ENCODE measurements at places on chromosomes 13 and 19.

DNA sequence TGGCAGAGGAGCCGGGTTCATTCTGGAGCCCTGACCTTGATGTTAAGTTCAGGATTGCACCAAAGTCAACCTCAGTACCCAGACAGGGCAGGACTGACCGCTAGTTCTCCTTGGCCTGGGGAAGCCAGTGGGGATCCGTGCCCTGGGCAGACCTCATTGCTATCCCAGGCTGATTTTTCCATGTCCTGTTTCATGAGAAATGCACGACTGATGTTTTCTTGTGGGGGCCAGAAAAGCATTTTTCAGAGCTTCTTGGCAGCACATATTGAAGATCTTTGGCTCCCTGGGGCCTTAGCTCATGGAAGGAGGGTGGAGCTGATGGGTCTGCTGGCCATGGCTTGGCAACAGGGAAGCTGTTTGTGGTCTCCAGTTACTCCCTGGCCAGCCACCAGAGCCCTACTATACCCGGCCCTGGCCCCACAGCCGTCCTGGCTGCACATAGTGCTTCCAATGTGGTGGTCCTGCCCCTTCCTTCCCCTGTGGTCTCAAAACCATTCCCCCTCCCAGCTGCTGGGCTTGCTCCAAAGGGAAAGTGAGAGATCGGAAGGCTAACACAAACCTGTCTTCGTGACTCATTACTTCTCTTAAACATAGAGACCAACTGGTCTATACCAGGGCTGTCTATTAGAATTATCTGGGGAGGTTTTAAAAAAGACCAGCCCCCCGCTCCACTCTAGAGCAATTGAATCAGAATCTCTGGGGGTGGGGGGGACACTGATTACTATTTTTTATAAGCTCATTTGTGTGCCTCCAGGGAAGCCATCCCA lies 11.2 kb downstream of the IL17D start:
- DNase-seq: peak; percentile 94

- DNase-seq: no peak
These were observed 12.9 kb downstream of the TUBGCP3 start for GRCh38 chr13:112574834-112575613.

DNA sequence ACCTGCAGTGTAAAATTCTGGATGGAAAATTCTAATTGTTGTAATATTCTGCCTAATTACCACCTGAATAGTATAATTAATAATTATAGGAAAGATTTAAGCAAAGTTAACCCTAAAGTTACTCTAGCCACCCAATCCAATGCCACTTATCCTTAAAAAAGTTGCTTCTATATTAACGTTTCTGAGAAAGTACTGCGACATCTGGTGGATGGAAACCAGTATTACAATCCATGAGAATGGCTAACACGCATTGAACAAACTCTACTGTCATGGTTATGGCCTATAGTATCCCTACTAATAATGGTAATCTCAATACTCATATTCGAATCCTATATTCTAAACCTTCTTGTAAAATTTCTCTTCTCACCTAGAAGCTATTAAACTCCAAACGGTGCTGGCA lies 1551.8 kb downstream of the SLITRK1 start:
- DNase-seq: peak; percentile 5

- peak; percentile 47 for DNase-seq
These were observed 329.8 kb upstream of the GPC6 start for GRCh38 chr13:92896842-92897241.

DNA sequence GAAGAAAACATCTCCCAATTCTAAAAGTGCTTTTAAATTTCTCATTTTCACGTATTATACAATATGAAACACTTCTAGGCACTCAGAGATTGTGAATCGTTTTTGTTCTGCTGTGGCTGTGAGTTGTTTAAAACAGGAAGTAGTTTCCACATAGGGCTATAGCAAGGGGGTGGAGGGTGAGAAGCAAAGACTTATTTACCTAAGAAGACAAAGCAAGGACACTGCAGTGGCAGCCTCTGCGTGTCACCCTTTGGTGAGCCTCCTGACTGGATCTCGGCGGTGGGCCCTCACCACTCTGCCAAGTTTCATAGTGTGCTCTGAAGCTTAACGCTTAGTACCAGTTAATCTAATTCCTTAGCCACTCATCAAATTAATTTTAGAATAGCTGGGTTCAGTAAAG lies 56.8 kb downstream of the TNFSF13B start:
- no peak for DNase-seq

DNA sequence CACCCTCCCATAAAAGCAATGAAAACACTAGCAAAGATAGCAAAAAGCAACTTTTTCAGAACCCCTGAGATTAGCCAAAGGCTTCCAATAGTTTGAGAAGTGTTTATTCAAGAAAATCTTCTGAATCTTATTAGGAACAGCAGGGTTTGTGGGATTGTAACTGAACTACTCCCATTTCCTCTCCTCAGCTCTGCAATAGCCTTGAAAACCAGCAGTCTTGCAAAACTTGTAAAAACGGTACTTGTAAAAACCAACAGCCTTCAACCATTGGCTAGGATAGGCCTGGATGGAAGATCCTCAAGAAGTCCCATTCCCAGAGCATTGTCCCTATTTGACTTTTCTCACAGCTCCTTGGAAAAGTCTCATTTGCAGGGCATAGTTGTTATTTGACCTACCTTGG lies 12.1 kb downstream of the RNASEH2B start:
- no peak for DNase-seq

DNA sequence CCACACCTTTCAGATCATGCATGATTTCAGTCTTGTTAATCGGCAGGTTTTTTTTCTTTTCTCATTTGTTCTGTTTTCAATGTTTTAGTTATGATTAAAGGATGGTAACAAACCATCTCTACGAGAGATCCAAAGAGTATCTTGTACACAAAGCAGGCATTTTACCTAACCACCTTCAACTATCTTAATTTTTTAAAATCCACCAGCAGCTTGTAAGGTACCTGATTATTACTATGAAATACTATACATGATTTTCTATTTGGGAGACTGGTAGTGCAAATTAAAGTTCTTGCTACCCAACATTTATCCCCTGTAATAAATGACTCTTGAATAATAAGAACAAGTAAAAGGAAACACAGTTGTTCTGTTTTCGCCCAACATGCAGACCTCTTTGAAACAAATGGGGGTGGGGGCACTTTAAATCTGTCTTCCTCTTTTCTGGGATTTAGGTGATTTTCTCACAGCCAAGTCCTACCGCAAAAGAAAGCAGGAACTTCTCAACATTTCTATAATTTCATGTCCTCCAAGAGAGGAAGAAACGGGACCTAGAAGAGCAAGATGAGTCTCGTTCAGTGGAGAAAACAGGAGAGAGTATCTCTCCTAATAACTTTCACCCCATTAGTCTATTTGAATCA lies 3.6 kb downstream of the POU4F1 start:
- DNase-seq: no peak

GRCh38 chr13:42048342-42048683 lies at the start of gene DGKH:
TSS of gene DGKH (plus strand) at chr13:42048648. CDS start at chr13:42048774, 126 bp downstream.
- DNase-seq: peak; percentile 11

- peak; percentile 38 for DNase-seq
These were observed 14.9 kb downstream of the SH3GL1 start for GRCh38 chr19:4385291-4386040.

GRCh38 chr13:106061781-106062180 lies 473.7 kb downstream of the EFNB2 start:
- DNase-seq: no peak

- DNase-seq: peak; percentile 34
These were observed 184.6 kb upstream of the NBEA start for GRCh38 chr13:34757441-34757840.

DNA sequence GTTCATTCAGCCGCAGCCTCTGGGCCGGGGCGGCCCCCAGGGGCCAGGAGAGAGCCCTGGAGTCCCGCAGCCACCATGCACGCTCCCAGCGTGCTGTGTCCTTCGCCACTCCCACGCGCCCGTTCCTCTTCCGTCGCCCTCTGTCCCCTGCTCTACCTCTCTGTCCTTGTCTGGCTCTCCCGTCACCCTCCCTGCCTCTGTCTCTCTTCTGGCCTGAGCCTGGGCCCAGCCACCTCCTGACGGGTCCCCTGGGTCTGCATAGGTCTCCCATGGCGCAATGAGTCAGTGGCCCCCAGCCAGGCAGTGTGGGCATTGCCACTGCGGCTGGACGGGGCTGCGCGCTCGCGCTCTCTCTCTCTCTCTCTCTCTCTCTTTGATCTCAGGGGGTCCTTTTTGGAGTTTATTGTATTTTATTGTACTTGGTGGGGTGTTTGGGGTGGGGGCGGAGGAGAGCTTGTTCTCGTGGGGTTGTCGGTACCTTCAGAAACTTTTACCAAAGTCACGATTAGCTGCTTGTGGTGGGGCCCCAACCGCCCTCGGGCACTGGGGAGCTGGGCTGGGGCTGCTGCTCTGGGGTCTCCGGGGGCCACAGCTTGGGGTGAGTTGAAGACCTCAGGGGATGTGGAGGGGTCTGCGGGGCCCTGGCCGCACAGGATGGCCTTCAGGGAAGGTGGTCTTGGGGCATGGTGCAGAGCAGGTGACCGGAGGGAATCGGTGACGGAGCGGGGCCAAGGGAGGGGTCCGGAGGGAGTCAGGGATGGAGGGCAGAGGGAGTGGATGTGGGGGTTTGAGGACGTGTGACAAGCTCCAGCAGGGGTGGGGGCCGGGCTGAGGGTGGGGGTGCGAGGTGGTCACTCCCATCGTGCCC lies 1.7 kb upstream of the TGFBR3L start:
- no peak for DNase-seq

DNA sequence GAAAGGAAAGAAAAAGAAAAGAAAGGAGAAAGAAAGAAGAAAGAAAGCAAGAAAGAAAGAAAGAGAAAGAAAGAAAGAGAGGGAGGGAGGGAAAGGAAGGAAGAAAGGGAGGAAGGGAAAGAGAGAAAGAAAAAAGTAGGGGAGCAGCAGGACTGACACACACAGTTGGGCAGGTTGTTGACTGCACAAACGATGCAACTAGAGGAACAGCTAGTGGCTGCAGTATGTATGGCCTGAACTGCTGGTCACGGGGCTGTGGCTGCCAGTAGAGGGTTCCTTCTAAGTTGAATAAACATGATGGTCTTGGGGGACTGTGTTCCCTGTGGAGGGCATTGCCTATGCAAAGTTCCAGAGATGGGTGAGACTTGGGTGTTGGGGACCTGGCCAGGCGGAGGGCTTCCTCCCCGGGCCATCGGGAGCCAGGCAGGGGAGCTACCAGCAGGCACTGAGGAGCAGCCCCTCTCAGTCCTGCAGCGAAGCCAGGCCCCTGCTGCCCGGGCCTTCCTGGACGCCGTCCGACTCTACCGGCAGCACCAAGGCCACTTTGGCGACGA lies 16.7 kb upstream of the COLGALT1 start:
- no peak for DNase-seq

- DNase-seq: peak; percentile 79
These were observed 109.3 kb downstream of the ABCC4 start for GRCh38 chr13:95191821-95192563.

- no peak for DNase-seq
These were observed 9.0 kb downstream of the C19orf25 start for GRCh38 chr19:1470055-1470304.

DNA sequence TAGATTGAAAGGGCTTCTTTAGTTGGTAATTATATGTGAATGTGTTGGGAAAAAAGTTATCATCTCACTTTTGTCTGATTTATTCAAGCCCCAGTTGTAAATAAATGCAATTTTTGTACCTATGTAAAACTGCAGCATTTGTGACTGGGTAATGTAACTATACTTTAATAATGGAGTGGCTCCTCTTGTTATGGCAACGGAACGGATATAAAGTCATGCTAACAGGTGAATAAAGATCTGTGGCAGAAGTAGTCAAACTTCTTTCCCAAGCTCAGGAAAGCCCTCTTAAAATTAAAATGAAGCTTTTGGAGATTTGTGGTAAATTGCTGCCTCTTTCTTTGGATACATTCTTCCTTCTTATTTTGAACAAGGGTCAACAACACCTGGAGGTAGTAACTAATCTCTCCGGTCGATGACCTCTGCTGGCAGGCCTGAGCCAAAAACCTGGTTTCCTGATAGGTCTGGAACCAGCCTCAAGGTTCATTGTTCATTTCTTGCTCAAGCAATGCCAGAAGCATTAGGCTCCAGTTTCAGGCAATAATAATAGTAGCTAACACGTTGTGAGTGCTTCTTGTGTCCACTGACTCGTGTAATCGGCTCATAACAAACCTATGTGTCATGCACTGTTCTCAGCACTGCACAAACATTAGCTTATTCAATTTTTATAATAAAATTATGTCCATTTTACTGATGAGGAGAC lies 313.4 kb upstream of the DACH1 start:
- no peak for DNase-seq

- DNase-seq: no peak
These were observed 3.6 kb upstream of the CACNG8 start for GRCh38 chr19:53958823-53959757.

DNA sequence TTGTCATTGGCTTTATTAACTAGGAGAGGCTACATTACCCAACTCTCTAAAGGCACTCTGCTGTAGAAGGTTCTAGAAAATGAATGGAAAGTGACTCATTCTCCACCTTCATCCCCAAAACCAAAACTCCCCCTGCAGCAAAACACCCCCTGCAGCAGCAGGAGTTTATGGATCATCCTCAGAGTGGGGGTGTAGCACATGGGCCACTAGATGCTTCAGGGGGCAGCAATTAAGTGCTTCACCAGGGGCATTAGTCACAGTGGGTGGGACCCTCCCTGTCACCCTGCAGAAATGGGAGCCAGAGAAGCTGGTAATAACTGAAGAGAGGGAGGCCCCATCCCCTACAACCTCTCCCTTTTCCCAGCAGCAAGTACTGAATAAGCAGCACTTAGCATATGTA lies 64.5 kb upstream of the MED4 start:
- peak; percentile 36 for DNase-seq

GRCh38 chr13:29315847-29316246 lies 279.6 kb downstream of the SLC7A1 start:
- no peak for DNase-seq

DNA sequence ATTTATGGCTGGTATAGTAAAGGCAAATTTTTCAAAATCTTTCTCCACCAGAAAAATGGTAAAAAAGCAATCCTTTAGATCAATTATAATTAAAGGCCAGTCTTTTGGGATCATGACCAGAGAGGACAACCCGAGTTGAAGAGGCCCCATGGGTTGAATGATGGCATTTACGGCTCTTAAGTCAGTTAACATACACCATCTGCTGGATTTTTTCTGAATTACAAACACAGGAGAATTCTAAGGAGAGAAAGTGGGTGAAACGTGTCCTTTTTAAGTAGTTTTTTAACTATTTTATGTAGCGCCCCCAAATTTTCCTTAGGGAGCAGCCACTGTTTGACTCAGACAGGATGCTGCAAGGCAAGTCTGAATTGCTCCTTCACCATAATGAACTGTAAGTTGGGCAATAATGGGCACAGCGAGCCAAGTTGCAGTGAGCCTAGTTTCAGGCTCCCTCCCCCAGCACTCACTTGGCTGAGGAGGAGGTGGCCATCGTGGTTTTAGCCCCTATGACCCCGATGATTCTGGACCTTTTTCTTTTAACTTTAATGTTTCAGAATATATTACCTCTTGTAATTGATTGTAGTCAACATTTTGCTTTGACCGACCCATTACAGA lies 13.6 kb upstream of the ZNF611 start:
- peak; percentile 65 for DNase-seq

GRCh38 chr13:52782471-52783448 lies 43.1 kb upstream of the CNMD start:
- DNase-seq: no peak

DNA sequence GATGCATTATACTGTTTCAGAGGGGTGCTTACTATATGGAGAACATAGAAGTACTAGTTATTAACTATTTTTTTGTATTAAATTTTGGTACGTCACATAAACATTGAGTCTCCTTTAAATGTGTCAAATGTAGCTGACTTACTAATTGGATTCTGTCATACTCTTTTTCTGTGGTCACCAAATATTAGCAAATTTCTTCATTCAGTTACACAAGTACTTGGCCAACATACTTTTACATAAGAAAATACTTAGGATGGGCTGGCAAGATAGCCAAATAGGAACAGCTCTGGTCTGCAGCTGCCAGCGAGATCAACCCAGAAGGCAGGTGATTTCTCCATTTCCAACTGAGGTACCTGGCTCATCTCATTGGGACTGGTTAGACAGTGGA lies 19.2 kb downstream of the LPAR6 start:
- no peak for DNase-seq
